ENCODE measurements at places on chromosomes 4 and X.

GRCh38 chrX:131894995-131895394 is 128.1 kb upstream of the STK26 start:
- DNase-seq = no peak

GRCh38 chrX:146054311-146054710 is 236.7 kb downstream of the SLITRK2 start:
- no peak for DNase-seq

DNA sequence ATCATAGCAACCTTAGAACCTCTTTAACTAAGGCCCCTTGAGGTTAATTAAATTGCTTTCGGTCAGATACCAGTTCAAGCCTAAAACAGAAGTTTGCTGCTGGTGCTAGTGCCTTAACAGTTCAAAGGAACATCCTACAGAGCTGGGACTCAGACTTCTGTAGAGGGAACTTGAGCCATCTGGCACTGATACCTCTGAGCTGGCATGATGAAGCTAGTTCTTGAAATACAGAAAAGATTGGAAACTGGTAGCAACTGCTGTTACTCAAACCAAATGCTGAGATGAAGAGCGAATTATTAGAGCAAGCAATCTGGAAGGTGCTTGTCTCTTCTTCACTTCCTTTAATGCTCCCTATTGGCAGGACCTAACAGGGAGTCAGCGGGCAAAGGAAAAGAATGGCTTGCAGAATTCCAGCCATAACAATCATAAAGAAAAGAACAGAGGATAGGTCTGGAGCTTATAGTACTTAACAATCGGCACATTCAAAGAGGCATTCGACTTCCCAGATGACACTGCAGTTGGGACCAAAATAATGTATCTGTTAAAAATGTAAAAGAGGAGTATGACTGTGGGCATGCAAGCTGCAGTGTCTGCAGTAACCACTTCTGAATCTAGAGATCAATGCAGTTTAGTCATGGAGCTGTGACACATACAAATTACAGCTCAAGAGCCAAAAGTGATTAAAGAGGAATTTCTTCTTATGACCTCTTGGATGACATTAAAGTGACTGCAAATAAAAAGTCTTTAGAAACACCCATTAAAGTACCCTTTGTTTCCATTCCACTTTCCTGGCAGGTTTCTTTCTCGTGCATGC is 298.9 kb downstream of the PDGFC start:
- DNase-seq = no peak

DNA sequence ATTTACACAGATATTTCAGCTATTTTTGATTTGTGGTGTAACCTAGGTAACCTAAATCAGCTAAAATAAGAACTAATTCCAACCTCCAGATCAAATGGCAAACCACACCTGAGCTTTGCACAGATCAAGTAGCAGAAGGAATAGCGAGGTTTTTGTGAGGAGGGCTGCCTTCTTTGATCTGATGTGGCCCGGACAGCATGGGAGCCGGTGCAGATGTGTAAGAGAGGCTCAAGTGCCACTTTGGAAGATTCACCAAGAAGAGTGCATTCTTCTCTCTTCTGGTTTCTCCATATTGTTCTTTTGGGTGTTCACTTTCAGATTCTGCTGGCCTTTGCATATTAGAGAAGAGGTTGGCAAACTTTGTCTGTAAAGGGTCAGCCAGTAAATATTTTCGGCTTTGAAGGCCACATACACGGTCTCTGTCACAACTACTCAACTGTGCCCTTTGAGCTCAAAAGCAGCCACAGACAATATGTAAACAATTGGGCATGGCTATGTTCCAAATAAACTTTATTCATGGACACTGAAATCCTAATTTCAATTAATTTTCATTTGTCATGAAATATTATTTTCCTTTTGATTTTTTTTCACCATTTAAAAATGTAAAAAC is 78.9 kb upstream of the FAM9C start:
- DNase-seq = no peak

- DNase-seq = no peak
Measured at GRCh38 chr4:88130544-88131305, 27.7 kb downstream of the ABCG2 start.

DNA sequence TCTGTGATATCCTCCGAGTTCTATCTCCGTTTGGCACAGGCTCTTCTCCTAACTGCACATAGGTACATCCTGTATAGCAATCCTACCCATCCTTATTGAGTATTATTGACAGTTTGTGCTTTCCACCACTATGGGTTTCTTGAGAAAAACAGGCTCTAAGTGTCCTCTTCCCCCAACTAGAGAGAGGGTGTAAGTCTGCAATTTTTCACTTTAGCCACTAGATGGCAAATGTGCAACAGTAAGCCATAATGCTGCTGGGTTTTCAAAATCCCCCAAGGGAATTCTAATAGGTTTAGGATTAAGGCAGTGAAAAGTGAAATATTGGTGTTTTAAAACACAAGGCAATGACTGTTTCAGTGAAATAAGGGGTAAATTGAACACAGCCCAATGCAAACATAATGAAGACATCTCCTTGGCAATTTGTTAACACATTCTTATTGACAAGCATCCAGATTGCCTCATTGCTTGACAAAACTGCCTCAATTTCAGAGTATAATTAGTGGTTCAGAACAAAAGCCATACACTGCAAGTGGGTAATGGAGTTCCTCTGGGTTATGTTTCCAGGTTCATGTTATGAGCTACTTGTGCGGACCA is 239.0 kb upstream of the HTR2C start:
- peak; percentile 47 for DNase-seq

DNA sequence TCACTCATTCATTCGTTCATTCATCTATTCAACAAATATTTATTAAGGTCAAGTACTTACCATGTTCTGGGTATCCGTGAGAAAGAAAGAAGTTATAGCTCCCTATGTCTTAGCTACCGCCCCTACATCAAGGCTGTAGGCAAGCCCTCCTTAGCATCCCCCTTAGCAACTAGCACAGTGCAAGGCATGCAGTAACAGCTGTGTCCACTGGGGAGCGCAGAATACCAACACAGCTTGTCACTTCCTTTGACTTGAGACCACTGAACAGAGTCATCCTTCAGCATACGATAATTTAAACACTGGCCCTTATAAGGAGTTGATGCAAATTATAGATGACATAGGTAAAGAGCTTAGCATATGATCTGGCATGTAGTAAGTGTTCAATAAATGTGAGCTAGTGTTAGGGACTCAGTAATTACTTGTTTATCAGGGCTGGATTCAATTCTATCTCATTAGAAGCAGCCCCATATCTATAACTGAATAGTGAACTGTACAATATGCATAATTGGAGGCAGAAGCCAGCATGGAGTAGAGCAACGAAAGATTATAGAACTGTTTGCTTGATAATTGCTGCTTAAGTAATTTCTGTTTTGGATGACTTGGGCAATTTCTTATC is 8.7 kb downstream of the KIAA1210 start:
- DNase-seq = no peak

DNA sequence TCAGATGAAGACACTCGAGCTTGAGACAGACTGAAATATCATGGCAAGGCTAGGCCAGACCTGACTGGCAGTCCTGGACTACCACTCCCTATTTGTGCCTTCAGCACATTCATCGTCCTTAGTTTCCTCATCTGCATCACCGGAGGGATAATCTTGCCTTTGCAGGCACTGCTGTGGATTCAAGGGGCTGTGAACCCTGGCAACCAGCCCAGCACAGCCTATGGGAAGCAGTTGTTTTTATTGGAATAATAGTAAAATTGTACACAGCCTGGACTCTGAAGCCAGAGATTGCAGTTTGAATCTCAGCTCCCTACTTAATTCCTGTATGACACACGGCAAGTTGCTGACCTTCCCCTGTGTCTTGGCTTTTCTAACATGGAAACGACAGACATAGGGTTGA is 161.0 kb downstream of the NSUN7 start:
- DNase-seq = no peak

GRCh38 chr4:5237086-5237660 is 185.9 kb downstream of the STK32B start:
- DNase-seq = no peak

DNA sequence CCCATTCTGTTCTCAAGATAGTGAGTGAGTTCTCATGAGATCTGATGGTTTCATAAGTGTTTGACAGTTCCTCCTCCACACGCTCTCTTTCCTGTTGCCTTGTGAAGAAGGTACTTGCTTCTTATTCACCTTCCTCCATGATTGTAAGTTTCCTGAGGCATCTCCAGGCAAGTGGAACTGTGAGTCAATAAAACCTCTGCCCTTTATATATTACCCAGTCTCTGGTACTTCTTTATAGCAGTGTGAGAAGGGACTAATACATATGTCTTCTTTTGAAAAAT is 58.4 kb downstream of the CFAP299 start:
- no peak for DNase-seq

- DNase-seq = no peak
Measured at GRCh38 chrX:18674417-18674787, 2.5 kb upstream of the RS1 start.

DNA sequence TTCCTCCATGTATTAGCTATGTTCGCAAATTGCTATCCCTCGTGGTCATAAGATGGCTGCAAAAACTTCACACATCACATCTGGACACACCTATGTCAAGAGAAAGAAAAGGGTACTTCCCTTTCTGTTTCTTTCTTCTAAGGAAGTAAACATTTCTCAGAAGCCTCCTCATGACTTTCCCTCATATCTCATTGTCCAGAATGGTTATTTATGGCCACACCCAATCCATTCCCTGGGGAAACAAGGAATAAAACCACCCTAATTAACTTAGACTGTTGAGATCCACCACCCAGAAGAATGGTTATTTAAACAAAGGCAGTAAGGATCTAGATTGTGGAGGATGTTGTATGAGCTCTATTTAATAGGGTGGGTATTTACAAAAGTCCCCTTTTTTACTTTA is 160.8 kb upstream of the LNX1 start:
- no peak for DNase-seq

- no peak for DNase-seq
Measured at GRCh38 chr4:183586824-183587223, 72.2 kb downstream of the RWDD4 start.

DNA sequence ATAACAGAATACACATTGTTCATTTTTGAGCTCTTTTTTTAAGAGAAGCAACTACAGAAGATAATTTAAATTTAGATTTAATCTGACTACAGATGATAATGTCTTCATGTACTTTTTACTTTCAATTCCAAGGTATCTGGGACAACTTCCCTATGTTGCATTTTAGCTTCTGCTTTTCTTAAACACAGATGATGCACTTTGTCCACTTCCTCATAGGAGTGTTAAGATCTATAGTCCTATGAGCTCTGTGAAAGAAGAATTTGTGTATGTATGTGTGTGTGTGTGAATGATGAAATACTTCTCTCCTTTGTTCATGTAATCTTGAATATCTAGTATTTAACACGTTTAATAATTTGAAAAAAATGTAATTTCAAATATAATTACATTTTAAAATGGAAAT is 5.3 kb upstream of the FHIP1A start:
- DNase-seq = no peak

GRCh38 chrX:150869450-150869849 is 29.0 kb downstream of the CD99L2 start:
- no peak for DNase-seq

GRCh38 chr4:146278986-146279385 is 64.6 kb downstream of the REELD1 start:
- DNase-seq = no peak

GRCh38 chr4:167903291-167903721 is 189.0 kb upstream of the ANXA10 start:
- DNase-seq = no peak

DNA sequence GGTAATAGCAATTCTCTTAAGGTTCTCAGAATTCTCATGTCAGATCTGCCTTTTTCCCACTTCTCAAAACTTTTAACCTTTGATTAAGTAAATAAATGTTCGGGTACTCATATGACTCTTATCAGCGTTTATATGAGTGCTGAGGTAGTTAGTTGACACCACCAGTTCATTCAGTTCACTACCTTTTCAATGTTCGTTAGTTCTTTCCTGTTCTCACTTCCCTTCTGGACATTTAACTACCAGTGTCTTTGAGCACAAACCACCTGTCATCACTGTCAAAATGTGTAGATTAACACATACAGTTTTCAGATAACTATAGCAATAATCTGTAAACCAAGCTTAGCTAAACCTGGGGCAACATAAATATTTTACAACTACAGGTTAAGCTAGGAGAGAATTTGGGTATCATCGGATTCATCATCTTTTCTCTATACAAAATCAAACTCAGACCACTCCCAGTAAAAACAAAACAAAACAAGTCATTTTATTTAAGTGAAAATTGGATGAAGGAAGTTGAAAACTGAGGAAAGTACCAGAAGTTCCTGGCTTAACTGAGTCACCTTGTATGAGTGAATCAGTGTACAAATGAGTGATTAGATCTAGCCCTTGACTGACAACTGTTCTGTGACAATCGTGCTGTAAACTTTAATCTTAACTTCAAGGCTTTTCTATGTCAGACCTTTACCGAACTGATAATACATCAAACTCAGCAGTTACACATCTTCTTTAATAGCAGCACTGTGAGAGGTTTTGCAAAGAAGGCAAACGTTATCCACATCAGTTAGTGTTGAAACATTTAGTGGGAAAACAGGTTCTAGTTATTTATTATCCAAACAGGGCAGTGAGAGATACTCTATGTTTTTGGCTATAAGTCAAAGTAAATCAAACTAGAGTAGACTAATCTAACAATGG is 41.9 kb downstream of the ARHGEF38 start:
- no peak for DNase-seq

GRCh38 chrX:19121898-19122640 is at the start of gene ADGRG2:
Gene ADGRG2 (minus strand): TSS chrX:19122468. CDS start chrX:19068834, 53,634 bp downstream.
- no peak for DNase-seq

GRCh38 chrX:120726294-120726693 is 96.4 kb upstream of the C1GALT1C1 start:
- no peak for DNase-seq

DNA sequence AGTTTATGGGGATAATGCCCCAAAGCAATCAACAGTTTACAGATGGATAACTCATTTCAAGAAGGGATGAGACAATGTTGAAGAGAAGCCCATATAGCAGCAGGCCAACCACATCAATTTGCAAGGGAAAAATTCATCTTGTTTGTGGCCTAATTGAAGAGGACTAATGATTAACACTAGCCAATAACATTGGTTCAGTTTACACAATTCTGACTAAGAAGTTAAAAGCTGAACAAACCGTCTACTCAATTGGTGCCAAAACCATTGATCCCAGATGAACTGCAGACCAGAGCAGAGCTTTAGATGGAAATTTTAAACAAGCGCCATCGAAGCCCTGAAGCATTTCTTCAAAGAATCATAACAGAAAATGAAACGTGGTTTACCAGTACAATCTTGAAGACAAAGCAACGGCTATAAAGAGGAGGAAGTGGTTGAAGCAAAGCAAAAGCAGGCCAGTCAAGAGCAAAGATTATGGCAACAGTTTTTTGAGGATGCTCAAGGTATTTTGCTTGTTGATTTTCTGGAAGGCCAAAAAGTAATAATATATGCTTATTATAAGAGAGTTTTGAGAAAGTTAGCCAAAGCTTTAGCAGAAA is 20.5 kb upstream of the BLTP1 start:
- no peak for DNase-seq

GRCh38 chrX:48521353-48522243 is at the start of gene EBP:
Gene EBP (plus strand): TSS chrX:48521808. CDS start chrX:48523772, 1,964 bp downstream.
- peak; percentile 95 for DNase-seq
